ENCODE measurements at places on chromosomes 2 and 18.
A peak's percentile ranks its signal among the peaks of the same experiment; 100 is the strongest.

DNA sequence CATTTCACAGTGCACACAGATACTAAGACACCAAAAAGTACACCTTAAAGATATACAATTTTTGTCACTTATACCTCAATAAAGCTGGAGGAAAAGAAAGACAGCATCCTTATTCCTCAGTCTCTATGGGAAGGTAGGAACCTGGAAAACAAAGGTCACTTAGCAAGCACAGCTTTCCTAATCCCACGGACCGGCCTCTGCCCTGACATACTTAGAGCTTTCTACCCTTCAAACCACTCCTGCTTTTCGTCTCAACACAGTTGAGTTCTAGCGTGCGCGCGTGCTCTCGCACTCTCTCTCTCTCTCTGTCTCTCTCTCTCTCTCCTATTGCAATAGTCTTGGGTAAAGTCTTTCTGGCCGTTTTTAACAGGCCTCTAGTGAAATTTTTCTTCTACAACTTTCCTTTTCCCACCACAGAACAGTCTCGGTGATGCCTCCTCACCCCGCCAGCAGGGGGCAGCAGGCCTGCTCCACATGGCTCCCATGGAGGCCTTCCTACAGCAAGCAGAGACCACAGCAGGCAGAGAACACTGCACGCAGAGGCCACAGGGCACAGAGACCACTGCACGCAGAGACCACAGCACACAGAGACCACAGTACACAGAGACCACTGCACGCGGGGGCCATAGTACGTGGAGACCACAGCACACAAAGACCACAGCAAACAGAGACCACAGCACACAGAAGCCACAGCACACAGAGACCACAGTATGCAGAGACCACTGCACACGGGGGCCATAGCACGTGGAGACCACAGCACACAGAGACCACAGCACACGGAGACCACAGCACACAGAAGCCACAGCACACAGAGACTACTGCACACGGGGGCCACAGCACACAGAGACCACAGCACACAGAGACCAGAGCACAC, 106.9 kb downstream of the FBXO15 start:
- peak; percentile 9 for DNase-seq

GRCh38 chr2:85395912-85396475, 14.2 kb downstream of the CAPG start:
- DNase-seq, result no peak

GRCh38 chr2:216897561-216898203, 37.8 kb upstream of the TNP1 start:
- peak; percentile 16 for DNase-seq

GRCh38 chr2:208638059-208638458, 231.5 kb downstream of the PTH2R start:
- no peak for DNase-seq

DNA sequence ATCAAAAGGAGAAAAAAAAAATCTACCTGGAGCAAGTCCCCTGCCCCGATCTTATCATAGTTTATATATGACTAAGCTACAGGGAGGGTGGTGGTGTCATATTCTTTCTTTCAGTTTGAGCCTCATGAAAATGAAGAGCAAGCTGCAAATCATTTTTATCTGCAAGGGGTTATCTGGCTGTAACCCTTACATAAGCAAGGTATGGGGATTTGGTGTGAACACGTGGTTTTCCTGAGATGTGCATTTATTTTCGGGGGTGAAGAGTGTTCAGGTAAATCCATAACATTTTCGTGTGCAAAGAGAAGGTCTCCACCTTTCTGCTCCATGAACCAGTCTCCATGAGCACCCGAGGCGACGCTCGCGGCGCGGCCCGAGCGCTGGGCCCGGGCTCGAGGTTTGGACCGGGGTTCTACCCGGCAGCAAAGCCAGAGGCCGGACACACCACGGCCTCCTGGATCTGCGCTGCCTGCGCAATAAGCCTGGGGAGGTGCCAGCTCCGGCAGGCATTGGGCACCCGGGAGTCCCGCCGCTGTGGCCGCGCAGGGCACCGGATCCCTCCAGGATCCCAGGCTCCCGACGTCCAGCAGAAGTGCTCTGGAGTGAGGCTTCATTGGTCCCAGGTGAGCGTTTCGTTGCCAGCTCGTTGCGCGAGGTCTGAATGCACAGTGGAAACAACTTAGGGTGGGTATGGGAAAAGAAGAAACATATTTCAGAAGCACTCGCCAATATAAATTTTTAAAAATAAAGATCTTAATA, 36.1 kb upstream of the GPD2 start:
- peak; percentile 59 for DNase-seq

DNA sequence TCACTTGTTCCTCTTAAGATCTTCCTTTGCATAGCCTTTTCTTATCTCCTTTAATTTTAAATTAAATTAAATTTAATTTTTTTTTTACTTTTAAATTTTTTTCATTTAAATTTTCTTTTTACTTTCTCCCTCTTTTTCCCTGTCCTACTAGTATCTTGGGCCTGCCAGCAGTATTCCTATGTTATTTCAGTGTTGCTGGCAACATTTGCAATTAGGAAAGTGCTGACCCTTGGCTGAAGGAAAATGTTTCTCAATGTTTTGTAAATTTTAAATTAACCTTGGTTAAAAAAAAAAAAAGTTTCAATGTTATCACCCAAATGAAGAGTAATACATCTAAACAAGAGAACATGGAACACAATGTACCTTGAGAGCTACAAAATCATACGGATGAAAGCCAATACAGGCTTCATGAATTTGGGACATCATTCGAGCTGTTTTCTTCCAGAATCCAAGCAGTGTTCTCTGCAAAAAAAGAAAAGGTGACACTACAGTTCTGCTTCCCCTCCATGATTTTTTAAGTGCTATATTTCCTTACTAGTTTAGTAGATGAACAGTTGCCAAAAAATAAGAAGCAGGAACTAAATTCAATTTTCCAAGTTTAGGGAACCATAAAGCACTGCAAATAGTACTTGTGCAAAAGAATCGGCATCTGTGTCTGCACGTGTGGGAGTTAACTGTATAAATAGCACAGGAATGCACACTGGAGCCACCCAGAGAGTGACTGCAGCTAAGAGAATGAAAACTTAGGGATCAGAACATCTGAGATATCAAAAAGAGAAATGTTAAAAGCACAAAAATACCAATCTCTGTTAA, 55.8 kb downstream of the ICA1L start:
- peak; percentile 38 for DNase-seq

DNA sequence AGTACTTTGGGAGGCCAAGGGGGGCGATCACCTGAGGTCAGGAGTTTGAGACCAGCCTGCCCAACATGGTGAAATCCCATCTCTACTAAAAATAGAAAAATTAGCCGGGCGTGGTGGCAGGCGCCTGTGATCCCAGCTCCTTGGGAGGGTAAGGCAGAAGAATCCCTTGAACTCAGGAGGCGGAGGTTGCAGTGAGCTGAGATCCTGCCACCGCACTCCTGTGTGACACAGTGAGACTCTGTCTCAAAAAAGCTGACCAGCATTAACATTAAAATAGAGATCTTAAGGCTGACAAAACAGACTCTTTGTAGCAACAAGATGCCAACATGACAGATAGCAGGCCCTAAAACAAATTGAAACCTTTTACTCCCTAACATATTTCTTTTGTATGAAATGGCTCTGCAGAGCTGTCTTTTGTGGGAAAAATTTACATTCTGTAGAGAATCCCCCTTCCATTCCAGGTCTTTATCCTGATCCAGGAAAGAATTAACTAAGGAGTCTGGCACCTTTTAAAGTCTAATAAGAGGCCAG, 213.9 kb downstream of the RAB3GAP1 start:
- no peak for DNase-seq

DNA sequence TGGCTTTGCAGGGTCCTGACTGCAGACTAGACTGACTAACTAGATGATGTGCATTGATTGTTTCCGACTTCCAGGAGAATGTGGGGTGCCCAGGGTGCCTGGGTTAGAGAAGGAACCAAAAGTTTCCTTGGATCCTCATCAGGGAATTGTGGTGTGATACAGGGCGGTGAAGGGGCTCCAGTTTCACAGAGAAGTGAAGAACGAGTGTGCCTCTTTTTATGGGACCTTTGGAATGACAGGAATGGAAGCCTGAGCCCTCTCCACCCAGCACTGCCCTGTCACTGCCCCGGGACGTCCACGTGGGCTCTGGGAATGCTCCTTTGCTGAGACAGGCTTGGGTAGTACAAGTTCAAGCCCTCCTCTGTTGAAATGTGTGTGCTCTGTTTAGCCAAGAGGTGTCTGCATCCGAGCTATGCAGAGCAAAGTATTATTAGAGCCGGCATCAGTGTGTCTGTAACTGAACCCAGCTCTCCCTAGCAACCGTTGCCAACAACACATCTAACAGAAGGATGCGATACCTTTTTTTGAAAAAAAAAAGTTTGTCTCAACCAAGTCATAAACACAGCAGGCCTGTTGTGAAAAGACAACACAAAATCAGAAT, 183.6 kb downstream of the SMAD7 start:
- DNase-seq, result peak; percentile 60

- no peak for DNase-seq
These were observed 532.0 kb upstream of the FSHR start for GRCh38 chr2:49686291-49686690.

GRCh38 chr18:46449033-46449432, 208.0 kb downstream of the LOXHD1 start:
- DNase-seq, result peak; percentile 10

- DNase-seq, result no peak
These were observed at the start of gene NEU4 for GRCh38 chr2:241808721-241809382. Gene NEU4 (plus strand): TSS chr2:241809193. CDS start chr2:241814485, 5,292 bp downstream.

DNA sequence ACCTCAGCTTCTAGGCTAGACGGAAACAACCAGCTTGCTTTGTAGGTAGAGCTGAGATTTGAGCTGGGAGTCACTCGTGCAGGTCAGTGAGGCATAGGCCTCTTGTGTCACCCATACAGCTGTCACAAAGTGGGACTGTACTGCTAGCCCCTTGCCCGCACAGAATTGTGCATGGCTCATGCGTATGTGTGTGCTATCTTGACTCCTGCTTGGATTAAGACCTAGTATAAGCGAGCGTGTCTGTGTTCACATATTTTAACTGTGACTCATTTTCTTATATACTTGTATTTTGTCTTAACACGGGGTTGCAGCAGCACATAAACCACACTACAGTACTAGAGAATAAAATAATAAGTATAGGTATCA, 20.1 kb downstream of the CEP68 start:
- DNase-seq, result peak; percentile 80

DNA sequence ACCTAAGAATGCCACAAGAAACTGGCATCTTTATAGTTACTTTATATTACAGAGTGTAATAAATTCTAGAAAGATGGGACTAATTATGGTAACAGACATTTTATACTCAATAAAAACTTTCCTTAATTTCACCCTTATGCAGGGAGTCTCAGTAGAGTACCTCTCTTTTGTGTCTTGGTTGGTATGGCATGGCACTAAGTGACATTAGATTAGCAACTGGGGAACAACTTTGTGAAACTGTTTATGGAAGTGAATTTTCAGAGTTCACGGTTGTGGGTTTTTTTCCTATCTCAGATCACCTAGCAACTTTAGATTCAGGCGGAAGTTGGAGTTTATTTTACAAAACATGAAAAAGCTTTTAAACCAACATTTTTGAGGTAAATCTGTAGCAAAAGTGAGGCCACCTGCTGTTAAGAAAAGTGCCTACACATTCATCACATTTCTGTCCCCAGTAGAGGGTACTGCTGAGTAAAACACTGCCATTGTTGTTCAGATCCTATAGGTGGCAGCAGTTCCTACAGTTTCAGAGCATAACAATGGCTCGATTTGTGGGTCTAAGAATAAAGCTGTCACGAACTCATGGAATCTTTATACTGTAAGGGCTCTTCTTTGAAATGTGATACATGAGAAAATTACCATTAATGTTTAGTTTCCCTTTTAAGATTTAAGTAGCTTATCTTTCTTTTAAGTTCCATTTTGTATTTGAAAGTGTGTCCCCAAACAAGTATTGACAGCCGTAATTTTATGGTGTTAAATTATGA, 117.6 kb downstream of the CAMKMT start:
- peak; percentile 88 for DNase-seq

DNA sequence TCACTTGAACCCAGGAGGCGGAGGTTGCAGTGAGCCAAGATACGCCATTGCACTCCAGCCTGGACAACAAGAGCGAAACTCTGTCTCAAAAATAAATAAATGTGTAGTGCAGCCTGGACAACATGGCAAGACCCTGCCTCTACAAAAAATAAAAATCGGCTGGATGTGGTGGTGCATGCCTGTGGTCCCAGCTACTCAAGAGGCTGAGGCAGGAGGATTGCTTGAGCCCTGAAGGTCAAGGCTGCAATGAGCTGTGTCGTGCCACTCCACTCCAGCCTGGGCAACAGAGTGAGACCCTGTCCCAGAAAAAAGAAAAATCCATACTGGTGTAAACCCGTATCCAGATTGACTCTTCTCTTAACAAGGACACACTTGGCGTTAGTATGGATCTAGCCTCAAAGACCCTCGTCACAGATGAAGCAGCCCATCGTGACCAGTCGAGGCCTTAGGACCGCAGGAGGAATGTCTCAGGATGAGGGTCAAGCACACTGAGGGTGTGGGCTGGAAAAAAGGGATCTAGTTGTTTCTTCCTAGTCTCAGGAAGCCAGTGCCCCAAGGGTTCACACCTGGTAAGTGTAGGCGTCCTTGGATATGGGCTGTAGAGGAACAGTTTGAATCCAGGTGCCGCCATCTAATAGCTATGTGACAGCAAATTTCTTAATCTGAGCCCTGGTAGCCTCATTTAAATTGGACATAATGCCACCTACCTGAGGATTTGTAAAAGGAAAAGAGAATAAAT, 4.0 kb upstream of the GPBAR1 start:
- no peak for DNase-seq

GRCh38 chr2:101823347-101823791, 125.9 kb downstream of the MAP4K4 start:
- DNase-seq, result peak; percentile 91

- peak; percentile 52 for DNase-seq
These were observed 73.2 kb upstream of the SMAD2 start for GRCh38 chr18:48003426-48004349.

DNA sequence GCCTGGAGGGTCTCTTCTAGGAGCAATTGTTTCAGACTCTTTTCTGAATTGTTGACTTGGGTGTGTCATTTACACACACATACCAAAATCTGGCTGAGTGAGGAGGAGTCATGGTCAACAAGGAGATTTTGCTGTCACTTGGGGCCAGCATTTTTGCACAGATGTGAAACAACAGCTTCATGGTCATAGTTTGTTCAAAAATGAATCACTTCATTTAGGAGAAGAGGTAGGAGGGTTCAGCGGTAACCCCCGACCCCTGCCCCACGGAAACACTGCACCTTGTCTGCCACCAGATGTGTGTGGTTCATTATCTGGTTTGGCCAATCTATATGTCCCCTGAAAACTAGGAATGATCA, 42.2 kb downstream of the LBH start:
- no peak for DNase-seq

DNA sequence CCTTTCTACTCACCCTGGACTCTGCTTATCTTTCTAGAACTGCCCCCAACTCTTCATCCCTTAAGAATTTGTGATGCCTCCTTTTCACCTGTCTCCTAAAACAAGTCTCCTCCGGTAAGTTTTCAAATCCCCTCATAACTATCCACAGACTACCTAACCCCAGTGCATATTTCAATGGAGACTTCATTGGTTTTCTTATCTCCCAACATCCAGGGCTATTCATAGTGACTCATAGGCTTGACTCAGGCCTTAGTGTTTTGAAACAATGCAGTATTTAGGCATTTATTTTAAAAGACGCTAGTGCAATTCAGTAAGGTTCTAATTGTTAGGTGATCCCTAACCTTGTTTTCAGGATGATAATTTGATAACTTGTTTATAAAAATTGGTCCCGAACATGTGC, 399.2 kb downstream of the CPS1 start:
- DNase-seq, result peak; percentile 80
